ENCODE measurements at places on chromosomes 11 and 22.
A peak's percentile ranks its signal among the peaks of the same experiment; 100 is the strongest.

DNA sequence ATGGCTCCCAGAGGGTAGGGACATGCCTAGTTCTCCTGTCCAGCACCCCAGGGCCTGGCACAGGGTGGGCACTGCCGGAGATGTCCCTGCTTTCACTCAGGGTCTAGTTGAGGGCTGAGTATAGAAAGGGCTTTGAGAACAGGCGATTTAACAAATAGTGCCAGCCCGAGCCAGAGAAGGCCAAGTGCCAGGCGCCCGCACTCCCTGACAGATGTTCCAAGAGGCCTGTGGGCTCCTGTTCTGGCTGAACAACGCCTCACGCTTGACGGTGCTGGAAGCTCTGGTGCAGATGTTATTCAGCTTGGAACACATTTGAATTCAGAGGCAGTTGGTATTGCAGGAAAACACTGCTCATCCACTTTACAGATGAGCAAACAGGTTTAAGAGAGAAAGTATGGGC, 46.5 kb downstream of the NFAM1 start:
- no peak for DNase-seq

DNA sequence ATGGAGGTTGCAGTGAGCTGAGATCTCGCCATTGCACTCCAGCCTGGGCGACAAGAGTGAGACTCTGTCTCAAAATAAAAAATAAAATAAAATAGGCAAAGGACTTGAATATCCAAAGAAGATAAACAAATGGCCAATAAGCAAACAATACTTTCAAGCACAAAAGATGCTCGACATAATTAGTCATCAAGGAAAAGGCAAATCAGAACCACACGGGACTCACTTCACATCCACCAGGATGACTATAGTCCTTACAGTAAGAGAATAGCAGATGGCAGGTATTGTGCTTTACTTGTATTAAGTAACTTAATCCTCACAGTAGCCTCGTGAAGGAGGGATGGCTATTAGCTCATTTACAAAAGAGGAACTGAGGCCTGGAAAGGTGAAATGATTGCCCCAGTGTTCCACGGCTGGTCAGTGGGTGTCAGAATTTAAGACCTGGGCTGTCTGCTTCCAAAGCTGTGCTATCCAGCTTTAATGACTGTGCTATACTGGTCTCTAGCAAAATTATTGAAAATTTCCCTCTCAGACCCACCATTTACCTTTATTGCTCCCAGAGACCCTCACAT, 40.2 kb upstream of the RBFOX2 start:
- DNase-seq: no peak

DNA sequence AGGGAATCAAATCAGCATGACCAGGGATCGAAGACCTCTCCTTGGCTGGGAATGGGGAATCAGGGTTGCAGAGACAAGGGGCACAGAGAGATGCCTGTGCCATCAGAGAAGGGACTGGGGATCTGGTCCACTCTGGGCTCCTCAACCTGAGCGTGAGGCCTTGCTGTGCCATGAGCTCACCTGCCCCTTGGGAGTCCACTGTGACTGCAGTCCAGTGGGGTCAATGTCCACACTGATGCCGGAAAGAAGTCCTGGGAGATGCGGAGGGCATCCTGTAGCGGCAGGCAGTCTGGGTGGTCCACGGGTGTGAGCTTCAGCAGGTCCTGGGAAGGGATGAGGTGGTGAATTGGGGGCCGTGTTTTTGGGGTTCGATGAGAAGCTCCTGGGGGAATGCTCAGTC, 7.3 kb upstream of the RGL4 start:
- DNase-seq: no peak

DNA sequence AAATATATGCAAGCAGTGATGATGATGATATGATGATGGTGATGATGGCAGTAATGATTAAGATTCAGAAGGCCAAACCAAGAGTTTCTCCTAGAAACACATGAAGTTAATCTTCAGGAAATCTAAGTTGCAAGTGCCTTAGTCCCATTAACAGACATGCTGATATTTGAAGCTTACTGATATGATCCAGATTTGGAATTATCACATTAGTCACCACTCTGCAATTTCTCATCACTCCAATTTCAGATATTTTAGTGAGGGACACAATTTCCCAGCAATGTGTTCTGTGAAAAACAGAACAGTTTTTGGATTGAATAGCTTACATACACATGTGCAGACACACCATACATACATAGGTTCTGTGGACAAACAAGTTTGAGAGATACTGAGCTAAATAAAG, 411.4 kb upstream of the FAT3 start:
- no peak for DNase-seq

- DNase-seq: no peak
These were observed 18.2 kb downstream of the UBASH3B start for GRCh38 chr11:122673701-122674100.

- no peak for DNase-seq
These were observed 97.4 kb upstream of the POU2AF2 start for GRCh38 chr11:111148121-111148520.

- no peak for DNase-seq
These were observed 160.9 kb downstream of the ADAMTS15 start for GRCh38 chr11:130609121-130610035.

GRCh38 chr11:82899186-82899820, 927 bp downstream of the PRCP start:
- DNase-seq: no peak

DNA sequence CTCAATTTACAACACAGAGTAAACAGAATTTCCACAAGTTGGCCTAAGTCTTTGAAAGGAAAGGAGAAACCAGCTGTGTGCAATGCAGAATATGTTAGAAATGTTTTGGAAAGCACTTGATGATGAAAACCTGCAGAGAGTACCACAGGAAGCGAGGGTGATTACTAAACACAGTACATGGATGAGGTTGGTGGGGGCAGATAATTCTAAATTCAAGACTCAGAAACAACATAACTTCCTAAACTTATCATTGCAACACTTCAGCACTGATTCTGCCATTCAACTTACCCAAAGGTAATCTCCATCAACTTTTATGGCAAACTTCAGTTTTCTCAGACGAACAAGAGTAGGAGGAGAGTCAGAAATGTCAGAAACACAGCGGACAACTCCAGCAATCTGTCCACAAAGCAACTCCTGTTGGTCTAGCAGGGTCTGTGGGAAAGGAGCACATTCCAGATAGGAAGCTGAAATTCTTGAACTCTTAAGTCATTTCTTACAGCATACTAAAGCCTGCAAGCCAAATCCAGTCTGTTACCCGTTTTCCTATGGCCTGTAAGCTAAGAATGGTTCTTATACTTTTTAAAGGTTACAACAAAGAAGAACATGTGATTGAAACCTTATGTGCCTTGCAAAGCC, 6.8 kb downstream of the HPS4 start:
- DNase-seq: no peak

GRCh38 chr11:130050257-130050656, 19.4 kb upstream of the APLP2 start:
- DNase-seq: no peak

GRCh38 chr22:37166675-37167066, 17.0 kb upstream of the IL2RB start:
- peak; percentile 85 for DNase-seq

GRCh38 chr11:28730336-28730735, 622.1 kb downstream of the METTL15 start:
- DNase-seq: no peak

DNA sequence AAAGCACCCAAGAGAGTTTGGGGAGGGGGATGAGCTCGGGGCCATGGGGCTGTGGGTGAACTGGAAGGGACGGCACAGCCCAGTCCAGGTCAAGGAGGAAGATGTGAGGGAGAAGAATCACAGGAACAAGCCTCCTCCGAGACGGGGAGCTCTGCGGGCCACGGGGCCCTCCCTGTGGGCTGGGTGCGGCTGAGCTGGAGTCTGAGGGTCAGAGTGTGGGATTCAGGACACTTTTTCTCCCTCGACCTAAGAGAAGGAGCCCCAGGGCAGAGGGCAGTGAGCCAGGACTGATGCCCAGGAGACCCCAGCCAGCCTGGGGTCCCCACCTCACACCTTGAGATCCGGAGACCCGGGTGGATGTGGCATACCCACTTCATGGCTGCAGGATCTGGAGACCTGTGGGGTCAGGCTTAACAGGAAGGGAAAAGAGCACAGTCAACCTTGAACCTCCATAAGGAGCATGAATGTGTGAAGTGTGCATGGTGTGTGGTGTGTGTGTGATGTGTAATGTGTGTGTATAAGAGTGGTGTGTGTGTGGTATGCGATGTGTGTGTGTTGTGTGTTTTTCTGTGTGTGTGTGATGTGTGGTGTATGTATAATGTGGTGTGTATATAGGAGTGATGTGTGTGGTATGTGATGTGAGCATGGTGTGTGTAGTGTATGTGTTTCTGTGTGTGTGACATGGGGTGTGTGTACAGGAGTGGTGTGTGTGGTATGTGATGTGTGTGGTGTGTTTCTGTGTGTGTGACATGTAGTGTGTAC, 504.6 kb downstream of the BRD1 start:
- DNase-seq: no peak

- DNase-seq: no peak
These were observed at the start of gene SLC43A1 for GRCh38 chr11:57515332-57516060. Gene SLC43A1, minus strand, starts transcription at chr11:57515702. Its CDS starts 1,591 bp downstream, at chr11:57514111.

GRCh38 chr11:21133244-21133643, 463.9 kb downstream of the NELL1 start:
- DNase-seq: no peak

GRCh38 chr22:30279046-30279788, 10.1 kb downstream of the CASTOR1 start:
- no peak for DNase-seq

DNA sequence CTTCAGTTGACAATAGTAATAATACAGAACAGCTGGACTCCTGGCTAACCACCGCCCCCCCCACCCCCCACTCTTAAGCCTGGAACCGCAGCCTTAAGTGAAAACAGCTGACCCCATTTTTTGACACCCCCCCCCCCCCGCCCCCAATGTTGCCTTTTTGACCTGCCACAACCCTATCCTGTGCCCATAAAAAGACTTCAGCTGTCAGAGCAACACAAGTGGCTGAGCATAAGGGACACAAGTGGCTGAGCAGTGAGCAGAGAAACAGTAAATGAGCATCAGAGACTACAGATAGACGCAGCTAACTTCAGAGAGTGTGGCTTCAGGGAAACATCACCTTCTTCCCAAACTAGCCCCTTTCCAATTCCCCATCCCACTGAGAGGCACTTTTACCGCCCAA, 1493.8 kb downstream of the LRRC4C start:
- DNase-seq: no peak

DNA sequence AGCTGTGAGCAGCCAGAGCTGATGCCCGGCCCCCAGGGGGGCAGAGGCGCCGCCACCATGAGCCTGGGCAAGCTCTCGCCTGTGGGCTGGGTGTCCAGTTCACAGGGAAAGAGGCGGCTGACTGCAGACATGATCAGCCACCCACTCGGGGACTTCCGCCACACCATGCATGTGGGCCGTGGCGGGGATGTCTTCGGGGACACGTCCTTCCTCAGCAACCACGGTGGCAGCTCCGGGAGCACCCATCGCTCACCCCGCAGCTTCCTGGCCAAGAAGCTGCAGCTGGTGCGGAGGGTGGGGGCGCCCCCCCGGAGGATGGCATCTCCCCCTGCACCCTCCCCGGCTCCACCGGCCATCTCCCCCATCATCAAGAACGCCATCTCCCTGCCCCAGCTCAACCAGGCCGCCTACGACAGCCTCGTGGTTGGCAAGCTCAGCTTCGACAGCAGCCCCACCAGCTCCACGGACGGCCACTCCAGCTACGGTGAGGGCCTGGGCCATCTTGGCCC, 6.1 kb downstream of the CDC42EP1 start:
- peak; percentile 23 for DNase-seq

GRCh38 chr11:17413414-17414316, 25.2 kb upstream of the KCNJ11 start:
- no peak for DNase-seq

DNA sequence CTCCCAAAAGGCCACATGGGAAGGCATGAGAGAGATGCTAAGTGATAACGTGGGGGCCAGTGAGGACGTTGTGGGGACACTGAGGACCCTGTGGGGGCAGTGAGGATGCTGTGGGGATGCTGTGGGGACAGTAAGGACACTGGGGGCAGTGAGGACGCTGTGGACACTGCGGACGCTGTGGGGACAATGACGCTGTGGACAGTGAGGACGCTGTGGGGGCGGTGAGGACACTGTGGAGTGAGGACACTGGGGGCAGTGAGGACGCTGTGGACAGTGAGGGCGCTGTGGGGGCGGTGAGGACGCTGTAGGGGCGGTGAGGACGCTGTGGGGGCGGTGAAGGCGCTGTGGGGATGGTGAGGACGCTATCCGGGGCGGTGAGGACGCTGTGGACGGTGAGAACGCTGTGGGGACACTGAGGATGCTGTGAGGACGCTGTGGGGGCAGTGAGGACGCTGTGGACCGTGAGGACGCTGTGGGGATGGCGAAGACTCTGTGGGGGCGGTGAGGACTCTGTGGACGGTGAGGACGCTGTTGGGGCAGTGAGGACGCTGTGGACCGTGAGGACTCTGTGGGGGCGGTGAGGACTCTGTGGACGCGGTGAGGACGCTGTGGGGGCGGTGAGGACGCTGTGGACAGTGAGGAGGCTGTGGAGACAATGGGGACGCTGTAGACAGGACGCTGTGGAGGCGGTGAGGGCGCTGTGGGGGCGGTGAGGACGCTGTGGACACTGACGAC, 1.8 kb downstream of the GP1BB start:
- no peak for DNase-seq

DNA sequence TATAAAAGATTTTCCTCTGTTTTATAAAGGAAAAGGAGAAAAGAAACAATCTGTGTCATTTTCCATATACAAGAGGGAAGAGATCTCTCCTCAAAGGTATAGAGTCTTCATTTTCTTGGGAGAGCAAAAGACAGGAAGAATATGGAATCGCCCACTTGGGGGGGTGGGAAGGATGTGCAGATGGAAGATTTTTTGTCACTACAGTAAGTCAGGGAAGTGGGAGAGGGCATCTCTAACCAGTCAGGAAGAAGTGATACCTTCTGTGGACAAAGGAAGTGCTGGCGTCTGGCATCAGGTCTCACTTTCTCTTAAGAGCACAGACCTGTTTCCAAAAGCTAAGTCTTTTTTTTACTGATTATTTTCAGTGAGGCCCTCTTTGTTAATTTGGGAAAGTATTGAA, 1.4 kb downstream of the PRR14L start:
- DNase-seq: no peak

DNA sequence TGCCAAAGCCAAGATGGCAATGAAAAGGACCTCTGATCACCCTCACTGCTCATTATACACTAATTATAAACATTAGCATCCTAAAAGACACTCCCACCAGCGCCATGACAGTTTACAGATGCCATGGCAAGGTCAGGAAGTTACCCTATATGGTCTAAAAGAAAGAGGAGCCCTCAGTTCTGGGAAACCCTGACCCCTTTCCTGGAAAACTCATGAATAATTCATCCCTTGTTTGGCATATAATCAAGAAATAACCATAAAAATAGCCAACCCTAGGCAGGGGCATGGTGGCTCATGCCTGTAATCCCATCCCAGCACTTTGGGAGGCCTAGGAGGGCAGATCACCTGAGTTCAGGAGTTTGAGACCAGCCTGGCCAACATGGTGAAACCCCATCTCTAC, 12.7 kb upstream of the CAPN5 start:
- DNase-seq: no peak

- peak; percentile 33 for DNase-seq
These were observed 14.1 kb upstream of the IL2RB start for GRCh38 chr22:37163575-37164504.

- no peak for DNase-seq
These were observed 14.1 kb downstream of the AASDHPPT start for GRCh38 chr11:106091480-106092123.

Measured in activated CD4-positive, alpha-beta T cell treated with anti-CD3 and anti-CD28 coated beads, Interleukin-2, amount 50 U/mL, for 1 hour (primary cell).